ENCODE measurements at places on chromosomes 11 and 22.

DNA sequence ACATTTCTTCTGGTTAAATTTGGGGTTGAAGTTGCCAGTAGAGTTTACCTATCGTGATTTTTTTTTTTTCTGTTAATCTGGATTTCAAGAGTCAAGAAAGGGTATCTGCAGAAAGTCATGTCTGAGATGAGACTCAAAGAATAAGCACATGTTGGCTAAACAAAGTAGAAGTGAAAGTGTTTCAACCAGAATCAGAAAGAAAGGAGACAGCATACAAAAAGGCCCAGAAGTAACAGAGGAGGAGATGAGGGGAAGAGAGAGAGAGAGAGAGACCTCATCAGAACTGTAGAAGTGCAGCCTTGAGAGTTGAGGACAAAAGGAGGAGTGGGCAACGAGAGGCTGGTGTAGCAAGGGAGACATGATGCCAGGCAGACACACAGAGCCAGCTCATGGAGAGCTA is 54.9 kb downstream of the SVIP start:
- no peak for DNase-seq

- peak; percentile 70 for DNase-seq
Measured at GRCh38 chr22:49632199-49633009, 195.3 kb downstream of the BRD1 start.

DNA sequence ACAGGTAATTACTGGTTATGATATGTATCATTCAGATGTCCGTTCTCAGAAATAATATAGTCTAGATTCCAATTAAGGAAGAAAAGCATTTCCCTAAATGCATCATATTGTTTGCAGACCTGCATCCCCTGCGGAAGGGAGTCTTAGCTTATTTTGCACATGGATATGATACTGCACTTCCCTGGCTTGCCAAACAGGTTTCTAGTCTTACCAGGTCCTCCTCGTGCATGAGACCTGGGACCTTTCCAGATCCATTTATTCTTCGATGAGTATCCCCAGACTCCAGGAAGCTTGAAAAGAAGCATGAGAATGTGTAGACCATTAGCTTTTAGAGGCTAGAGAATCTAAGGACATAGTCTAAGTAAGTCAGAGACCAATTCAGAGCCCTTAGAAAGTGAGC is 30.6 kb downstream of the CYB5R2 start:
- no peak for DNase-seq

GRCh38 chr11:130817330-130817944 is 98.8 kb downstream of the SNX19 start:
- DNase-seq, result no peak

- DNase-seq, result no peak
Measured at GRCh38 chr11:64084146-64084950, 48.6 kb downstream of the FLRT1 start.

DNA sequence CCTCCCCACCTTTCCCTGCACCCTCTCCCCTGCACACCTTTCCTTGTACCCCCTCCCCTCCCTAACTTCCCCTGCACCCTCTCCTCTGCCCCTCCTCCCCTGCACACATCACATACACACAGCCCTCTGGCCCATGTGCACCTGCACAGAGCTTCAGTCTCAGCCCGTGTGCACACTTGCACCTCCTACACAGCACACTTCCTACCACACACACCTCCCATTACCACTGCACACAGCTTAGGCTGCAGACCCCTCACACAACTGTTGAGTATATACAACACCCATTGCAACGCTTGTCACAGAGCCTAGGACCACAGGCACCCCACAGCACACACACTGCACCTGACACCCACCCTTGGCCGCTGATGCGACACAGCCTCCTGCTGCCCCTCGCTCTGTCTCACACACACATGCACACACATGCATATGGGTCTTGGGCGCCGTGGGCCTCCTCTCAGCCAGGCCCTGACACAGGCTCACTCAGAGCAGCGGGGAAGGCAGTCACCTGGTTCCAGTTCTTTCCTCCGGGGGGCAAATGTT is 411 bp downstream of the SIGIRR start:
- DNase-seq, result no peak

- no peak for DNase-seq
Measured at GRCh38 chr11:69504576-69505335, 23.3 kb downstream of the LINC01488 start.

- DNase-seq, result peak; percentile 44
Measured at GRCh38 chr11:63680834-63681320, 423 bp upstream of the RTN3 start.

DNA sequence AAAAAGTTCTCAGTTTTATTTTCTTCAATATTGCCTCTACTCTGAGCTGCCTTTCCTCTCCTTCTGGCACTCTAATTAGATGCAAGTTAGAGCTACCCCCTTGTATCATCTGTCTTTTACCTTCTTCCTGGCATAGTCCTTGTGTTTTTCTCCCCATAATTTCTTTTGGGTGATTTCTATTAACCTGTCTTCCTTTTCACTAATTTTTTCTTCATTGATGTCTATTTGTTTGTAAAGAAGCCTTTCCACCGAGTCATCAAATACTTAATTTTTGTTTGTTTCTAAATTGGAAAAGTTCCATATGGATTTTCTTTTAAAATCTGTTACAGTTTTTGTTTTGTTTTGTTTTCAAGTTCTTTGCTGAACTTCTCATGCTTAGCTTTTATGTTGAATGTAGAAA is 558.1 kb downstream of the TBC1D22A start:
- no peak for DNase-seq

DNA sequence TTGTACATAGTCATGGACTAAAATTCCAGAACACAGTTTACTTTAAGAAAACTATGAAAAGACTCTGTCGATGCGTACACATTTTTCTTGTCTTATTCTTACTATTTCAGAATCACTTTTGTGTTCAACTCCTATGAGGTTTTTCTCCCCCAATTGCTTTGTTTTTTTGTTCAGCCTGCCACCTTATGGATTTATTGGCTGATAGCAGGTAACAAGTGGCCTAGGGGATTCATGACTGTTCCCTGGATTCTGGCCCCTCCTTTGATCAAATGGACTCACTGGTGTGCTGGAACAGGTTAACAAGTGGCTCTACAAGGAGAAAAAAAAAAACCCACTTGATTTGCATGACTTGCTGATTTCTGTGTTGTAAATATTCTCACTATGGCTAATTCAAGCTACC is 10.6 kb downstream of the MMP20 start:
- DNase-seq, result no peak

DNA sequence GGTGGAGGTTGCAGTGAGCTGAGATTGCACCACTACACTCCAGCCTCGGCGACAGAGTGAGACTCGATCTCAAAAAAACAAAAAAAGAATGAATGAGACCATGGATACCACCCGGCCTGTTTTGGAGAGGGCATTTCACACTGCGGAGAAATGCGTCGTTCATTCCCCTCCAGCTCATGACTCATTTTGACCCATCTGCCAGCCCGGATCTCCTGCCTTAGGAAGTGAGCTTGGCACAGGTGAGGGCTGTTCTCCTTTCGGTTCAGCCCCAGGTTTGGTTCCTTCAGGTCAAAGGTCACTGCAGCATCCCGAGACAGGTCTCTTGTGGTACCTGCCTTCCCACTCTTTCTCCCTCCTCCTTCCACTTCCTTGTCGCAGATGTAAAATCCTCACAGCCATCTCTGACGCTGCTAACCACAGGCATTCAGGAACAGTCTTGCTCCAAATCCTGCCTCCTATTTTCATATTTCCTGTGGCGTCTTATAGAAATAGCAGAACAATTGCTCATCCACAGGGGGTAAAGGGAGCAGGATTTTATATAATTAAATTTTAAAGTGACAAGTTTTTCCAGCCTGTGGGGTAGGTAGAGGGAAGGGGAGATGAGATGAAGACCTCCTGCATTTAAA is 517.9 kb downstream of the NTM start:
- no peak for DNase-seq

GRCh38 chr22:21077884-21078508 is 32.2 kb downstream of the LRRC74B start:
- DNase-seq, result no peak

DNA sequence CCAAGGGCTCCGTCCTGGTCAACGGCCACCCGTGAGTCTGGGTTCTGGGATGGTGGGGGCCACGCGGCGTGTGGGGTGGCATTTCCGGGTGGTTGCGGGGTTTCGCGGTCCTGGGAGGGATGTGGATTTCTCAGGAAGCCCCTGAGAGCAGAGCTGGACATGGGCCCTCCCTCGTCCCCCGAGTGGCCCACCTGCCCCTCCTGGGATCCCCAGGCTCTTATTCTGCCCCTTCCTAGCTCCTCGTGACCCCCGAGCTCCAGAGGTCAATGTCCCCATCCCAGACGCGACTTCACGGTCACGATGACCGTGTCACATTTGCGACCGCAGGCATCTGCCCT is 4.4 kb downstream of the MUC5AC start:
- DNase-seq, result no peak

GRCh38 chr11:121961321-121961801 is 154.7 kb downstream of the BLID start:
- no peak for DNase-seq

- DNase-seq, result no peak
Measured at GRCh38 chr11:115505175-115505574, 960 bp upstream of the CADM1 start.

DNA sequence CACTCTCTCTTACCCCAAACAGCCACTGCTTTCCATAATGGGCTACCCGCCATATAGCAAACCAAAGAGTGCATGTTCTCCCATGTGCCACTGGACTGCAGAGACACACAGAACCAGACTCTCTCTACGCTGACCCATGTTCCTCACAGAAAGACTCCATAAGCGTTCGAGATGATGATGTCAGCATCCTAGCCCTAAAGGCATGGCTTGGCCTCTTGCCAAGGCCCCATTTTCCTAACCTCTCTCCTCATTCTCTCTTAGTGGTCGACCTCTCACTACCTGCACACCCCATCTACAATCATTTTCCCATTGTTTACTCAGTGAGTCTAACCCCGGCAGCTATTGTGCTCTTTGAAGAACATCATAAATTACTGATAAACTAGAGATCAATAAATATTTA is 4.9 kb downstream of the NDUFC2 start:
- no peak for DNase-seq

- no peak for DNase-seq
Measured at GRCh38 chr22:49972163-49973017, 11.8 kb downstream of the PIM3 start.

DNA sequence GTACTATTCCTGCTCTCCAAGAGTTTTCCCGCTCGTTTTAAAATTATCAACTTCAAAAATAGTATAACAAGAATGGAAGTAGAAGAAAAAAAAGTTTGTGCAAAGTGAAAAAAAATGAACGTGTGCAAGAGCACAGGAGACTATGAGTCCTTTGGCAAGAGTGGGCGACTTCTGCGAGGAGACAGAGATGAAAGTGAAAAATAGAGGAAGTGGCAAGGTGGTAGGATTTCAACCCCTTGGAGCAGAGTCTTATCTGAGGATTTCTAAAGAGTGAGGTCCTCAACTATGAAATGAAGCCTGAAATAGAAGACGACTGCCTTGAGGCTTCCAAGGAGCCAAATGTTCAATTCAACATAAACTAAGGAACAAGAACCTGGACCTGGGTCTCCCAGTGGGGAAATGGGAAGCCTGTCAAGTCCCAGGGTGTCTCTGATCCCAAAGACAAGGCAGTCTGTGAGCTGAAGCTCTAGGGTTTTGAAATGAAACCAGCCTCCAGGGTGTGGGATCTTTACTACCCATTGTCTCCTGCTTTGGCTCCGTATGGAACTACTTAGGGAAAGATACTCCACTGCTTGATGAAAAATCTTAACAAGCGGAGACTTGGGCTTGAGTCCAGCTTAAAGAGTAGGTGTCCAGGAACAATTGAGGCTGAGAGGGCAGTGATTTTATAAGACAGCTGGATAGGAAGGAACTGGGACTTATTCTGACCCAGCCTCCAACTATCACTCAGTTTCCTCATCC is 4.8 kb downstream of the P4HA3 start:
- no peak for DNase-seq

- no peak for DNase-seq
Measured at GRCh38 chr11:96155627-96156378, 187.2 kb downstream of the MAML2 start.

DNA sequence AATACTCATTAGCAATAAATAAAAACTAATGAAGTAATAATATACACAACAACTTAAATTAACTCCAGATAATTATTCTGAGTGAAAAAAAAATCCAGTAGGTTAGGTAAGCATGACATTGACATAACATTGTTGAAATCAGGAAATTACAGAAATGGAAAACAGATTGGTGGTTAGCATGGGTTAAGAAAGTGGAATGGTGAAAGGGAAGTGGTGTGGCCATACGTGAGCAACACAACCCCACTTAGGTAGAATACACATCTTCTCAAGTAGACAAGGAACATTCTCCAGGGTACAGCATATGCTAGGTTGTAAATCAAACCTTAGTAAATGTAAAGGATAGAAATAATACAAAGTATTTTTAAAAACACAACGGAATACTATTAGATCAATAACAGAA is 30.2 kb upstream of the CLTCL1 start:
- no peak for DNase-seq

- DNase-seq, result no peak
Measured at GRCh38 chr11:44427432-44427831, 117.5 kb upstream of the ALX4 start.

DNA sequence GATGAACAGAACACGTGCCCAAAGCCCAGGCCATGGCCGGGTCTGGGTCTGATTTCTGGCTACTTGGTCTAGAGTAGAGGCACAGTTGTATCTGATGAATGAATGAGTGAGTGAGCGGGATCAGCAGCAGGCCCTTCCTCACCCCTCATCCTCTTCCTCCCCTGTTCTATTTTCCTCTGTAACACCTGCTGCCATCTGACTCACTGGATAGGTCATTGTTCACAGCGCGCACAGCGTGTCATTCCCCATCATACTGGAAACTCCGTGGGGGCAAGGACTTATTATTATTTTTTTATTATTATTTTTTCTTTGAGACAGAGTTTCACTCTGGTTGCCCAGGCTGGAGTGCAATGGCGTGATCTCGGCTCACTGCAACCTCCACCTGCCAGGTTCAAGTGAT is 13.9 kb downstream of the NCF4 start:
- DNase-seq, result no peak

DNA sequence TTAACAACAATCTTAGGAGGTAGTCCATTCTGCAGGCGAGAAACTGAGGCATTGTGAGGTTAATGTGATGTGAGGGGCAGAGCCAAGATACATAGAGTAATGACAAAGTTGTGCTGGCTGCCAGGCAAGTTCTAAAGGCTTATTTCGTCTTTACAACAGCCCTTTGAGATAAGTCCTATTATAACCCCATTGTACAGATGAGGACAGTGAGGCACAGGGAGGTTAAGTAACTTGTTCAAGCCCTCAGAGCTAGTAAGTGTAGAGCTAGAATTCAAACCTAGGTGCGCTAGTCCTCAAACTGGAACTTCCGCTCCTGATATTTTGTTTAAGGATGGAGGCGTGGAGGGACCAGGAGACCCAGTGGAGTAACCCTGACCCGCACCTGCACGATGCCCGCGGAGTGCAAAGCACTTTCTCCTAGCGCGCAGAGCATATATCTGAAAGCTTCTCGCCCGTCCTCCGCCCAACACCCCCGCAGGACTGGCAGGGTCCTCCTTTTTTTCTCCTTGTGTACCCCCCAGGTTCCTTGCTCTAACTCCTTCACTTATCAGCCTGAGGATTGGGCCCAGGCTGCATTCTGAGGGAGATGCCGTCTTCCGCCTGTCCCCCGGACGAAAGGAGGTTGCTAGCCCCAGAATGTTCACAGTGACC is 4.9 kb upstream of the FLI1 start:
- no peak for DNase-seq
